ENCODE measurements at places on chromosomes 12 and 14.

DNA sequence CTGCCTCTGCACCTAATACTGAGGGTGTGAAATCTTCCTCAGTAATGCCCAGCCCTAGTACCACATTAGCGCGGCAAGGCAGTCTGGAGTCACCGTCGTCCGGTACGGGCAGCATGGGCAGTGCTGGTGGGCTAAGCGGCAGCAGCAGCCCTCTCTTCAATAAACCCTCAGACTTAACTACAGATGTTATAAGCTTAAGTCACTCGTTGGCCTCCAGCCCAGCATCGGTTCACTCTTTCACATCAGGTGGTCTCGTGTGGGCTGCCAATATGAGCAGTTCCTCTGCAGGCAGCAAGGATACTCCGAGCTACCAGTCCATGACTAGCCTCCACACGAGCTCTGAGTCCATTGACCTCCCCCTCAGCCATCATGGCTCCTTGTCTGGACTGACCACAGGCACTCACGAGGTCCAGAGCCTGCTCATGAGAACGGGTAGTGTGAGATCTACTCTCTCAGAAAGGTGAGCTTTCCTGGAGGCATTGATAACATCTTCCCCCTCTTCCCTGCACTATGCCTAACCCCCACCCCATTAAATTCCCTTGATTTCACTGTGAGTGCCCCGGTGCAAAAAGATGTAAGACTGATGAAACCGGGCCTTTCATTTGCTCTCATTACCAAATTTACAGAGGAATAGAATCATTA is 291.4 kb downstream of the NAV3 start:
- DNase-seq = peak; percentile 54

DNA sequence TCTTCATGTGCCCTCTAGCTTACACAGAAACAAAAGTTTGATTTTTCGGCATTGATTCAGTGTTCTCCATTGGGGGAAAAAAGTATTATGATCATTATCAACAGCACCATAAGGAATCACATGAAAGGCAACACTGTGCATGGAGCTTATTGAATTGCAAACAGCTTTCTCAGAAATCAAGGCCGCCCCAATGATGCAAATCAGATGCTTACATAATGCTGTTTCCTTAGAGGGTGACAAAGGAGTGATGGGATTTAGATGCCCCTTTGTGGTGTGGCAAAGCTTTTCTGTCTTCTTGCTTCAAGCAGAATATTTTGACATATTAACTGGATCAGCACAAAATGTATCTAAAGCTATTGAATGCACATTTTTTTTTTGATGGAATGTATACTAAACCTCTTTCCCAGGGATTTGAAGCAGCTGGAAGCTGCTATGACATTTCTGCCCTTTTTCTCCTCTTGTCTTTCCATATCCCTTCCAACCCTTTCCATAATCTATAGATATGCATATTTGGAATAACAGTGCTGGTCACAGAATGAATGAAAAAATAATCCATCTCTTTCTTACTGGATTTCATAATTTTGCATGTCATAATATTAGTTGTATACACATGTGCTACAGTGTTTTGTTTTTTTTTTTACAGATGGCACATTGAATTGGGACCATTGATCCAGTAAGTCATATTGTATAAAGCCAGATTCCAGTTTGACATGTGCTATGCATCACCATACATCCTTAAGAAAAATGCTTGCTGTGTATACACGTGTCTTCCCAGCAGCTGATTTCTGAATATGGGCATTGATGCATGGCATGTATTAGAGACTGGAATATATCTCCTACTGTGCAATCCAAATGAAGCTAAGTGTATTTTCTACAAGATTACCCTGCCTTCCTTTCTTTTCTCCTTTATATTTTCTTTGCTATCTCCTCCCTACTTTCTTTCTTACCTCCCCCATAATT is 259.7 kb upstream of the DCN start:
- DNase-seq = no peak

GRCh38 chr14:104253223-104253822 is 114.9 kb downstream of the KIF26A start:
- DNase-seq = no peak

- peak; percentile 73 for DNase-seq
Observed at GRCh38 chr12:77133566-77133965, 68.2 kb upstream of the E2F7 start.

DNA sequence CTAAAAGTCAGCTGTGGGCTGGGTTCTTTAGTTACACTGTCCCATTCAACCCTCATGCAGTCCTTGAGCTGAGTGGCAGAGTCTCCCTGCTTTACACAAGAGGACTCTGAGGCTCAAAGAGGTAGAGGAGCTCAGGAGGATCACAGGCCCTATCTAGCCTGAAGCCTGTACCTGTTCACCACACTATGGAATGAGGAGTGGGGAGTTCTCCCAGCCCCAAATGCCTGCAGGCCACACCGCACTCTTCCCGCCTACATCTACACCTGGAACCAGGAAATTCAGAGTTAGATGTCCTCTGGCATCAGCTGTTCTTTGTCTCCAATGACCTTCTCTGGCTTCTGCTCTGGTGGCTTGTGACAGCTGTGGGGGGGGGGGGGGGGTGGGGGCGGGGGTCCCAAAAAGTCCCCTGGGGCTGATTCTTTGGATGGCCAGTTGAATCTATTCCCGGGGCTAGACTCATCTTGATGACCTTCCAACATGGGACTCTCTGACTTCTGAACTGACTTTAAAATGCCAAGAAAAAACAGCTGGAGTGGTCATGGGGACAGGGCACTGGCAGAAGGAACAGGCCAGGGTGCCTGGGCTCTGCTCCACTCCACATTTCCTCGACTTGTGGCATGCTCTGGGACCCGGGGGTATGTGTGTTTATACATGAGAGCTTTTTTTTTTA is 30.6 kb downstream of the RIN3 start:
- DNase-seq = no peak

DNA sequence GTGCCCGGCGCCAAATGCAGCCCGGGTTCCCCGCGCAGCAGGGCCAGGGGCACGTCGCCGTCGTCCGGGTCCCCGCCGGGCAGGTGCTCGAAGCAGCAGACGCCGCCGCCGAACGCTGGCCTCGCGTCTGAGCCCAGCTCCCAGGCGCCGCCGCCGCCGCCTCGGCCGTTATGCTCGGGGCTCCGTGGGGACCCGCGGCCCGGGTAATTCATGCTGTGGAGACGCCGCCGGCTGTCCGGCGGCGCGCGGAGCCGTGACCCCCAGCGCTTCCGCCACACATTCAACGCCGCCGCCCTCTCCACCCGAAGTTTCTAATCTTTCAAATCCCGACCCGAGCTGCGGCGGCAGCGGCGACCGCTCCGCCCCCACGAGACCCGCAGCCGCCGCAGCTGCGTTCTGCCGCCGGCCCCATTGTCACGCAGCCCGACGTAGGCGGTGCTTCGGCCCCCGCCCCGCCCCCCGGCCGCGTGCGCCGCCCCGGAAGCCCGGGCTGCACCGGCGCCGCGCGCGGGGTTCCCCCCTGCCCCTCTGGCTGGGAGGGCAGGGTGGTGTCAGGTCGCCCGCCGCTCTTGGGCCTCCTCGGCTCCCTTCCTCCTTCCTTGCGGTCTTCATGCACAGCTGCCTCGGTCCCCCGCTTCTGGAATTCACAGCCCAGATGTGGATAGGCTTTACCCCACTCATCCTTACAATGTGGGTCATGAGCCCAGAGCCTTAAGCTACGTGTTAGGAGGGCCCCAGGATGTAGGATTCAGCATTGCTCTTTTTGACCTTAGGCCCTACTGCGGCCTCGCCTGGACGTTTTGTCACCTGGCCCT is at the start of gene DDHD1:
DDHD1 (minus strand) TSS at position 437 of the 815 bp plus-strand sequence; CDS start at position 212, 225 bp downstream.
- peak; percentile 80 for DNase-seq

DNA sequence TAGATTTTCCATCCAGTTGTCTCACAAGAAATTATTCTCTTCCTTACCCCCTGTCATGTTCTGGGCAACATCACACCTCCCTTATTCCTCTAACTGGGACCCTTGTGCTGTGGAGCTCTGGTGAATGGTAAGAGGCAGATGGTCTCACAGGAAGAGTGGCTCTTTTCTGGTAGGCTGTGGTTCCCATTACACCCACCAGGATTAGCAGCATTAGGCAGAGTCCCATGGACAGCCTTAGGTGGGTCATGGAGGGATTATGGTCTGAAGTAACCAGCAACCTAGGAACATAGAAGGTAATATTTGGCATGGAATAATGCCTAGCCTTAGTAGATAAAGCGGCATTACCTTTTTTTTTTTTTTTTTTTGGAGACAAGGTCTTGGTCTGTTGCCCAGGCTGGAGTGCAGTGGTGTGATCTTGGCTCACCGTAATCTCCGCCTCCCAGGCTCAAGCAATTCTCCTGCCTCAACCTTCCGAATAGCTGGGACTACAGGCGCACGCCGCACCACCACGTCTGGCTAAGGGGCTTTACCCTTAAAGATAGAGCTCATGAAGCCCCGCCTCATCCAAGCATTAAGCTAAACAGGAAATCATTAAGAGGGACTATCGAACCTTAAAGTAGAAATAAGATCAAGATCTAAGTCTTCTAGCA is 4.0 kb downstream of the C14orf119 start:
- no peak for DNase-seq

DNA sequence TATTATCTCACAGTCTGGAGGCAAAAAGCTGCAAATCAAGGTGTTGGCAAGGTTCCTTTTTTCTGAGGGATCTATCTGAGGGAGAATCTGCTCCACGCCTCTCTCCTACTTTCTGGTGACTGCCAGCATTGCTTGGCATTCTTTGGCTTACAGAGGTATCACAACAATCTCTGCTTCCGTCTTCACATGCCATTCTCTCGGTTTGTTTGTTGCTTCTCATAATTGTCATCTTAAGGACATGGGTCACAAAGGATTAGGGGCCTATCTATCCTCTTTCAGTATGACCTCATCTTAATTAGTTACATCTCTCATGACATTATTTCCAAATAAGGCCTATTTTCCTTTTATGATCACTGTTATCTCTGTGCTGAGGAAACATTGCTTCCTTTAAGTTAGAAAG is 345.0 kb downstream of the FOXG1 start:
- DNase-seq = no peak

GRCh38 chr14:94175011-94175745 is 1.1 kb downstream of the PPP4R4 start:
- DNase-seq = no peak

DNA sequence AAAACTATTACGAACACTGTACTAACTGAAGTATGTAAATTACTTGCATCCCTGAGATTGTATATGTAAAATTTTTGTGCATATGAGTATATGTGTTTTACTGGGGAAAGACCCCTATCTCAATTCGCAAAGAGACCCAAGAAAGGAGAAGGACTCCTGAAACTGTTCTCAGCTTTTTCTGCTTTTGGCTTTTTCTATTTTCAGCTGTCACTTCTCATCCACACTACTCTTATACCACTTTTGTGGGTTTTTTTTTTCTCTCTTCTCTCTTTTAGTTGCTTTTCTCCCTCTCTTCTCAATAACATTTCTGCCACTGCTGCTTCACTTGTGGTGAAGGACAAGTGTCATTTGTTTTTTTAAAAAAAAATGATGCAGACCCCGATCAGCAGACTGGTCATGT is 39.8 kb downstream of the NIN start:
- no peak for DNase-seq

DNA sequence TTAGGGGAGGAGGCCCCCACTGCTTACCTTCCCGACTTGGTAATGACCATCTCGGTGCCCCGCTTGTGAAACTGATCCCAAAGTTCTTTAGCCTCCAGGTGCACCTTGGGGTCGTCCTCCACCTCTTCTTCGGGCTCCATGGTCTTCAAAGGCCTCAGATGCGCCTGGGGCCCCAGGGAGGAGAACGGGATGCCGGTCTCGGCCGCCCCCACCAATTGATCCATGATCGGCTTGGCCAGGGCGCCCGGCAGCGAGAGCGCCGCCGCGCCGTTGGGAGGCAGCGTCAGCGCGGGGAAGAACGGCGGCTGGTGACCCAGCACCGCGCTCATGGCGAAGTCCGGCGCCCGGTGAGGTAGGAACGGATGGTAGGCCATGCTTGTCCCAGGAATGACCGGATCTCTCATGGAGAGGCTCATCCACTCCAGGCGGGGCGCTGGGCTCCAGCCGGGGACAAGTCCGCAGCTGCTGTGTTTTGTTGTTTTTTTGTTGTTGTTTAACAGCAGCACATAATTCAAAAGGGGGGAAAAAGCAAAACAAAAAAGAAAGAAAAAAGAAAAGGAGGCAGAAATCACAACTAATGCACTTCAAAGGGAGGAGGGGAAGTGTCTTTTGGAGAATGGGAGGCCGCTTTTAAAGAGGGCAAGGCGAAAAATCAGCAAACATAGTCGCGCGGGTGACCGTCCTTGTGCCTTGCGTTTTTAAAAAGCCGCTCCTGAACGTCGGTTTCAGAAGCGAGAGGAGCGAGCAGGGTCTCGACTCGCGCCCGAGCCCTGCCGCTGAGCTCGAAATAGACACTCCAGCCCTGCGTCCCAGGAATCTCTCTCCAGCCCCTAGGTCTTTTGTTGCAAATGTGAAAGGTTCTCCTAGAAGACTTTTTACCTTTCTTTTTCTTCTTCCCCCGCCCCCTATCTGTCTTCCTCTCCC is 928 bp downstream of the TBX3 start:
- DNase-seq = peak; percentile 40

GRCh38 chr14:50676814-50677516 is 8.9 kb upstream of the SAV1 start:
- DNase-seq = no peak

DNA sequence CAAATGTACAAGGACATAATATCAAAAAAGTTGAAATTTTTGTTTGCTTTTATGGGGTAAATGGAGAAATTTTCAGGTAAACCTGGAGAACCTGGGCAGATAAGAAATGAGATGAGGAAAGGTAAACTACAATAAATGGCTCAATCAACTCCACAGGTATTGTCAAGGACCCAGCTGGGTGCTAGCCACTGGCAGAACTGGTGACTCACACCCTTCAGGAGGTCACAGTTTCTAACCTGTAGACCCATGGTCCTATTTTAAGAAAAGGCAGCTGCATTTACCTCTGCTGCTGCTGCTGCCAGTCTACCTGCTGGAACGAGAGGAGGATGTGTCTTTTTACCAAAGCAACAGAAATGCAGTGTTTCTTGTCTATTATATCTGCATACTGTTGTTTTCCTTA is 226.6 kb downstream of the ALG10B start:
- DNase-seq = no peak

DNA sequence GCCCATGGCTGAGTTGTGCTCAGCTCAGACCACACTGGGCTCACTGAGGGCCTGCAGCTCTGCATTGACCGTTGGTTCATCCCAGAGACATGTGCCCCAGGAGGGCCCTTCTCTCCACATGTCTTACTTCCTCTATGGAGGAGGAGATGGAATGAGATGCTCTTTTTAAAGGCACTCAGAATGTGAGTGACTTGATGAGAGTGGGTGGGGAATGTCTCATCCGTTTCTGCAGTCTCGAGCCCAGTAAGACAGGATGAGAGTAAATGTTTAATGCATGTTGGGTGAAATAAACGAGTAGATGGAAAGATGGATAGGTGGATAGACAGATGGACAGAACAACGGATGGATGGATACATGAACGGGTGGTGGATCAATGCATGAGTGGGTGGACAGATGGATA is 68.8 kb upstream of the NOS1 start:
- no peak for DNase-seq

DNA sequence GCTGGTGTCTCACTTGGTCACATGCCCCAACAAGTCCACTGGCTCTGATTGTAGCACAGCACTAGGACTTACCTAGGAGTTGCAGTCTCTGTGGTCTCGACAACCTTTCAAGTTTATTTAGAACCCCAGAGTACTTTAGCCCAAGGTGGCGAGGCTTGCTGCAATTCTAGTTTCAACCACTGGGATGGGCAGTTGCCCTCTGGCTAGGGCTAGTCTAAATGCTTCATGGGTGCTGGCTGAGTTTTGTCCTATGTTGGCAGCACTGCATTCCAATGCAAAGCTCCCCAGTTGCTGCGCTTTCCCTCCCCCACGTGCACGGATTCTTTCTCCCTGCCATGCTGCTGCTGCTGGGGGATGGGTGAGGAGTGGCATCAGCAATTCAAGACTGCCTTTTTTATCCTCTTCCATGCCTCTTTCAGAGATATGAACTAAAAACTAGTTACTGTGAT is 207.9 kb downstream of the SYNE2 start:
- DNase-seq = peak; percentile 51

Data from fibroblast of skin of scalp (primary cell).